ENCODE measurements at places on chromosomes 6 and 20. TPM values are rescaled to one million over a fixed set of nuclear protein-coding genes. Genes with fewer than 3 reads are reported as not detected.

GRCh38 chr20:3898639-3899038 lies 9.5 kb downstream of the PANK2 start:
- DNase-seq, result no peak

GRCh38 chr6:129279343-129280292 lies 396.7 kb downstream of the LAMA2 start:
- no peak for DNase-seq

DNA sequence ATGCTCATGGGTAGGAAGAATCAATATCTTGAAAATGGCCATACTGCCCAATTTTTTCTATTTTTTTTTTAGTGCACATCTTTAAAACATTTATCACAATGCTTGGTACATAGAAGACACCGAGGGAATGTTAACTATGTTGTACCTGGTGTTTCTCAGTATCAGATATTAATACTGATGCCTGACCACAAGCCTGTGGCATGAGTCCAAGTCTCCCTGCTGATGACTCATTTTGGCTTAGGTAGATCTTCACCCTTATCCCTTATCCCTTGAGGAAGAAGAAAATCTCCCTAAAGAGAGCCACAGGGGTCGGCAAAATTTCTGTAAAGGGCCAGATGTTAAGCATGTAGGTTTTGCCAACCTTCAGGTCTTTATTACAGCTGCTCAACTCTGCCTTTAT lies 14.5 kb downstream of the CD109 start:
- no peak for DNase-seq

DNA sequence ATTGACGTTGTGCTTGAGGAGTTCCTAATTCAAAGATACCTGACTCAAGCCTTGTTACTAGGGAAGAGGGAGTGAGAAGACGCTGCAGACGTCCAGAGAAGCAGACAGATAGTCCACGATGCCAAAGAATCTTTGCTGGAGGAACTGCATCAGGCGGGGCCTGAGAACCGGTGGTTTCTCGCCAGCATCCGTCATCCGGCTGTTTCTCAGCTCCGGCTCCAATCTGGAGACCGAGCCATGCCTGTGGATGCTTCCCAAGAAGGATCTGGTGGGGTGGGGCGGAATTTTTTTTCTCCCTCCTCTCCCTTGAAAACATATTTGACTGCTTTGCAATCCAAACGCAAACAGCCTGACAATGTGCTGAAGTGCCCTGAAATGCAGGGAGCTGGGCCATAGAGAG lies 125.8 kb upstream of the SRSF6 start:
- DNase-seq, result peak; percentile 37

HMGCLL1 gene
- polyA plus RNA-seq, result 6.8 TPM

- no peak for DNase-seq
These were observed 189.5 kb downstream of the BMP7 start for GRCh38 chr20:57076951-57077350.

GRCh38 chr6:130945401-130945919 lies 117.6 kb downstream of the EPB41L2 start:
- DNase-seq, result no peak

MRAP2 gene
- polyA plus RNA-seq, result 11.5 TPM

EYA4 gene
- polyA plus RNA-seq, result 40.0 TPM

DNA sequence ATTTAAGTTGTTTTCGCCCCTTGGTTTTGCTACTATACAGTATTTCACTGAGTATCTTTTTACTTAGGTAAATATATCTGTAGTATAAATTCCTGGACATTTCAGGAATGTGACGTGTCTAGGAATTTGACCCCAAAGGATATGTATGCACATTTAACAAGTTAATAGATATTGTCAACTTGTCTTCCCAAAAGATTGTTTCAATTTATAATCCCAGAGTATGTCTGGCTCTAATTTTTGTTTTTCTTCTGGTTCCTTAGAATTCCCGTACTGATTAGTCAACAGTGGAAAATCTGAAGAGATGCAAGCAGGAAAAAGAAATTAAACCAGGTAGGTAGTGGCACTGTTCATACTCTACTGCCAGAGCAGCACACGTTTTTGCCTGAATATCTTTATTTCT lies 7.2 kb downstream of the PKIG start:
- no peak for DNase-seq

GRCh38 chr6:32639440-32640394 lies 2.5 kb downstream of the HLA-DQA1 start:
- DNase-seq, result no peak

GRCh38 chr20:25193843-25194242 lies 1.7 kb upstream of the ENTPD6 start:
- DNase-seq, result no peak

SOX18 gene
- 15.5 TPM for polyA plus RNA-seq

DNA sequence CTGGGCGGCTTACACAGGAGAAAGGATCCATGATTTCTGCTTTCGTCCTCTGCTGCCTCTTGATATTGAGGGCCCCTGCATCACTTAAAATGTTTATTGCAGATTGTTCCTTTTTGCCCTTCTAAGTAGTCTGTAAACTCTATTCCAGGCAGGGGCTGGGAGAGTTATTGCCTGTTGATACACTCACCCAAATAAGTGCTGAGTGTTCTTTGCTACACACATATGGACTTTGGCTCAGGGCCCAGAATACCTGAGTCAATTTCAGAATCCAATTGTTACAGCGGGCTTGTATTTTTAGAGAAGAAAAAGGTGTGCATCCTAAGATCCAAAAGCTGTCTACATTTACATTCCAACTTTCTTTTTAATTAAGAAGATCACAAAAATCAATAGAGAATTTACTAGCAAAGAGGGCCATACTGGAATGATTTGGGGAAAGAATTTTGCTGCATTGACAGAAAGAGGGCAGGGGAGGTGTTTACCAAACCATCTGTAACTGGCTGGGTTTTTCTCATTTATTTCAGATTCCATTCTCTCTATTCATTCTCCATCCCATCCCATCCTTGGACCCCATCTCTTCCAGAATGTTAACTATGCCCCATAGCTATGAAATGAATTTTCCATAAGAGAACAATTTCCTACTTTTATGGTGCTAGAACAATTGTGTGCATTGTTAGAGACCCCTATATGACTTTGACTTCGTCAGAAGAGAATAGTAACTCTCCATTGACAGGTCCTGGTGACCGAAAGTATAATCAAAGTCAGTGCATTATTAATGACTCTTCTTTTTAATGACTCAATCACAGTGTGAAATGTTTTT lies 959.9 kb upstream of the FLRT3 start:
- DNase-seq, result no peak

DNA sequence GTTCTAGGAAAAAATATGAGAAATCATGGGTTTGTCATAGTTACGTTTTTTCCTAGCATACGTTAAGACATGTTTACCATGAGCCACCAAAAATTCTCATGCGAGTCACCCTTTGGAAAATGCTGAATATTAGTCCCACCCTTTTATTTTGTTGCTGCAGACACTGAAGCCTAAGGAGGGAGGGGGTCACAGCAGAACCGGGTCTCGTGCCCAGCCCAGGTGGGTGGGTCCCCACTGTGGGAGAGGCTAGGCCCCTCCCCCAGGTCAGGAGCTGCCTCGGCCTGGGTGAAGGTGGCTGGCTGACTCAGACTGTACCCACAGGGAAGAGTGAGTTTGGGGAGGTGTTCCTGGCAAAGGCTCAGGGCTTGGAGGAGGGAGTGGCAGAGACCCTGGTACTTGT lies 26.2 kb upstream of the SRF start:
- no peak for DNase-seq

DNA sequence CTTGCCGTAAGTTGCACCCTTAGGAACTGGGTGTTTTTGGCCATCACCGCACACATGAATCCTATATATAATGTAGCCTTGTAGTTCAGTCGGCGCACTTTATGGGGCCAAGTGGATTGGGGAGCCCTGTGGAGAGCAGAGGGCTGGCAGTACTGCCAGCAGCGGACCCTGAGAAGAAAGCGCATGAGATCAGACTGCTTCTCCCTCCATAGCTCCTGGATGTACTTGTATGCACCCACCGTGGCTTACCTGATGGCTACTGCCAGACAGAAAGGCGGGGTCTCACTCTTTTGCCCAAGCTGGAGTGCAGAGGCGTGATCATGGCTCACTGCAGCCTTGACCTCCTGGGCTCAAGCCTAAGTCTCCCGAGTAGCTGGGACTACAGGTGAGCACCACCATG lies 32.8 kb upstream of the OVOL2 start:
- no peak for DNase-seq

DNA sequence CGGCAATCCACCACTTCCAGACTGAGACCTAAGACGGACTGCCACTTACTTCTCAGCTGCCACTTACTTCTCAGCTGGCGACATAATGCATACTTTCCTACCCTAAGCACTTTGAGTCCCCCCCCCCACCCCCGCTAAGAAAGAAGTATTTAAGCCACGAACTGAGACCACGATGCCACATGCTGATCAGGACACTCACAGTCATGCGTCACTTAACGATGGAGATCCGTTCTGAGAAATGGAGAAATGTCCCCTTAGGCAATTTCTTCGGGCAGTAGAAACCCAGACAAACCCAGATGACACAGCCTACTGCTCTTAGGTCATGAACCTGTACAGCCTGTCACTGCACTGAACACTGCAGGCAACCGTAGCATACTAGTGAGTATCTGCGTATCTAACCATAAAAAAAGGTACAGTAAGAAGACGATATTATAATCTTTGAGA lies 690 bp downstream of the IFNGR1 start:
- DNase-seq, result peak; percentile 57

KCNB1 gene
- 4.3 TPM for polyA plus RNA-seq

DNA sequence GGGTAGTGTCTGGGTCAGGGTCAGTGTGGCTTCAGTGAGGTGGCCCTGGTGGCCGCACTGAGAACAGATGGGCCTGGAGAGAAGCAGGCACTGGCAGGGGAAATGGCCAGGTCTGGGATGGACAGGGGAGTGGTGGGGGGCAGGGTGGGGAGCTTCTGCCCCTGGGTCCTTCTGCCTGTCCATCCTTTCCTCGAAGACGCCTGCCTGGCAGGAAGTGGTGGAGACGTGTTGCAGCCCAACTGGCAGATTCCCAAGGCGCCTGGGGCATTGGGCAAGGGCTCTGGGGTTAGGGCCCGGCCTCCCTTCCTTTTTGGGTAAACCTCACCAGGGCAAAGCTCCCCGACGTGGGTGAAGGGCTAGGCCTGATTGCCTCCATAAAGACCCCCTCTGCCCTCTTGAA lies 10.4 kb downstream of the SRC start:
- DNase-seq, result no peak

DNA sequence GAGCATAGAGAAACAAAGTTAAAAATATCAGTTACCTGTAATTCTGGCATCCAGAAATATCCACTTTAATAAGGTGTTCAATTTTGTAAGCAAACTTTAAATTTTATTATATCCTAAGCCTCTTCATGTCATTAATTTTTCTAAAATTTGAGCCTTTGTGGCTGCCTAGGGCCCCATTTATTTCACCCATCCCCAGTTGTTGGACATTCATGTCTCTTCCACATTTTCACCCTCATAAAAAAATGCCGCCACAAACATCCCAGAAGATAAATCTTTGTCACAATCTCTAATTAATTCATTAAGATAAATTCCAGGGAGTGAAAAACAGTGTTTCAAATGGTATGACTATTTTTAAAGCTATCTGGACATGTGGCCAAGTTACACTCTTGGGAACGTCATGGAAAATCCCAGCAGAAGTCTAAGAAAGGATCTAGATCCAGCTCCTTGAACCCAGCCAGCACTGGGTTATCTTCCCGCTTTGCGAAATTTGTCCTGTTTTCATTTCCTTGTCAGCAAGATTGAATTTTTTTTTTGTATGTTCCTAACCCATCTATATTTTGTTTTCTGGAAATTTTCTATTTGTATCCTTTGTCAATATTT lies 97.2 kb downstream of the TMEM242 start:
- no peak for DNase-seq

DNA sequence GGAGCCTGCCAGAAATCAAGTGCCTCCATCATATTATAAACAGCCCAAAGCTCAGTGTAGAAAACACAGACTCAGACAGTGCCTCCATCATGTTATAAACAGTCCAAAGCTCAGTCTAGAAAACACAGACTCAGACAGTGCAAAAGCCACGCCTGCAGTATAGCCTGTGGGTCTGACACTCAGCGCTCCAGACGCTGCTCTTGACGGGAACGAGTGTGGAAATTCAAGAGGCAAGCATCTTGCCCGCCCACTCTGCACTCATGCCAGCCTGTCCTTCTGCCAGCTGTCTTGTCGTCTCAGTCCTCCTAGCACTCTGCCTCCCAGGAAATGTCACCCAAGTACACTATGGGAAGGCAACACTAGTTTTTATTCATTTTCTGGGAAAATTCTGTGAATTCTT lies 274.2 kb upstream of the CDH4 start:
- no peak for DNase-seq

- no peak for DNase-seq
These were observed 32.7 kb downstream of the CHMP4B start for GRCh38 chr20:33843854-33844253.

GRCh38 chr6:157268835-157269234 lies 54.5 kb downstream of the TMEM242 start:
- DNase-seq, result peak; percentile 30

DNA sequence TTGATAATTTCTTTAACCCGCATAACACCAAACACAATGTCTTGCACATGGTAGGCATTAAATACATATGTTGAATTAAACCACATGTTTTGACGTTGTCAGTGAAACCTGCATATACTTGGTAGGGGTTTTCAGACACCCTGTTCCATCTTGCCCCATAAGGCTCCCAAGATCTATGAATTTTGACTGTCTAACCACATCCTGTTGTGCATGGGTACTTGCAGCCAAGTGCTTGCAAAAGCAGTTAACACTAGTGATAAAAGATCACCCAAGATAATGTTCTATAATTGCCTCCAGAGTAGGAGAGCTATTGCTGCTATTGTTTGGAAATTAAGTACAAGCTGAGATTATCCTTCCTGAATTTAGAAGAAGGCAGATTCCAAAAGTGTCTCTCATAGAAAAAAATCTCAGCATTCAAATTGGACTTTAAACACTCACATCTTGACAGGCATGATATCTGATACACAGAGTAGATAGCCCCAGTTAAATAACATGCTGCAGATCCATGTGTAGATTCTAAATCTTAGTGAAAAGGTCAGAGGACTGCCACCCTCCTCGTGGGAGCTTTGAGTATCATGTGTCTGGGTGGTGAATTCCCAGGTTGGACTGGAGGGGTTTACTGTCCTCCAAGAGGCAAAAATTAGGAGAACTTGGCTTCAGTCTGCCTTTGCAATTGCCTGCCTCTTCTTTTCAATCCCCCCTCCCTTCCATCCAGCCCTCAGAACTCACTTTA lies 25.8 kb upstream of the CCN6 start:
- no peak for DNase-seq

DNA sequence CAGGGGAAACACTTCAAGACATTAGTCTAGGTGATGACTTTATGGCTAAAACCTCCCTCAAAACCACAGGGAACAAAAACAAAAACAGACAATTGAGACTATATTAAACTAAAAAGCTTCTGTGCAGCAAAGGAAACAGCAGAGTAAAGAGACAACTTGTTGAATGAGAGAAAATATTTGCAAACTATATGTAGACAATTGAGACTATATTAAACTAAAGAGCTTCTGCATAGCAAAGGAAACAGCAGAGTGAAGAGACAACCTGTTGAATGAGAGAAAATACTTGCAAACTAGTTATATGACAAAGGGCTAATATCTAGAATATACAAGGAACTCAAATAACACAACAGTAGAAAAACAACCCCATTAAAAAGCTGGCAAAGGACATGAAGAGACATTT lies 136.4 kb downstream of the IBTK start:
- no peak for DNase-seq

GRCh38 chr6:166314454-166314853 lies 6.3 kb upstream of the PRR18 start:
- no peak for DNase-seq

GRCh38 chr20:8386991-8387390 lies 254.9 kb downstream of the PLCB1 start:
- DNase-seq, result no peak

RSPO3 gene
- 14.6 TPM for polyA plus RNA-seq

RBM24 gene
- 341 TPM for polyA plus RNA-seq

GRCh38 chr20:43812216-43812615 lies 85.4 kb upstream of the GTSF1L start:
- DNase-seq, result no peak

- no peak for DNase-seq
These were observed 116.2 kb downstream of the LCA5 start for GRCh38 chr6:79421001-79421411.

All from muscle of arm (tissue), 14 donors.